ENCODE measurements at places on chromosomes 3 and 15. TPM values are rescaled to one million over a fixed set of nuclear protein-coding genes. Genes with fewer than 3 reads are reported as not detected.

DNA sequence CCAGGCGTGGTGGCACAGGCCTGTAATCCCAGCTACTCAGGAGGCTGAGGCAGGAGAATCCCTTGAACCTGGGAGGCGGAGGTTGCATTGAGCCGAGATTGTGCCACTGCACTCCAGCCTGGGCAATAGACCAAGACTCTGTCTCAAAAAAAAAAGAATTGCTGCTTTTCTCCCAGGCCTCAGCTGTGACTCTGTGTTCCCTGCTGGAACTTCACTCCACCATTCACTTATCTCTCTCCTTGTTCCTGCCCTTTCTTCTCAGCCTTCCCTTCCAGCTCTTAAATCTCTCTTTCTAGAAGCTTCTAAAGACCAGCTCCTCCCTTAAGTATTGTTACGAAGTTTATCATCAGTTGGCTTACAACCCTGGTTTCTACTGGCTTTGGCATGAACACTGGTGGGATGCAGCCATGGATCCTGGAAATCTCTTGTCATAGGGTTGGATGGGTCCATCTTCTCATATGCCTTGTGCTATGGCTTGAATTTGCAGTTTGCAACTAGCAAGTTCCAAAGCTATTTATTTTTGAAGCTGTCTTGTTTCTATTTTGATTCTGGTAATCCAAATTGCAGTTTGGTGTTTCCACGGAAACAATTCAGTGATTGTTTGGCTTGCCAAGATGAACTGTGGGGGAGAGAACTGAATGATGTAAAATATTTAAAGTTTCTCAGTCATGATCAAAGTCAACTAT, 10.5 kb downstream of the C3orf62 start:
- H3K27ac ChIP-seq, result no peak overlapping the region
- no peaks in the 10 kb centered on the region for H3K4me1 ChIP-seq
- peaks cover 6% of the 10 kb centered on the region for H3K36me3 ChIP-seq
- DNase-seq, result no peak
- H3K27me3 ChIP-seq, result no peaks in the 10 kb centered on the region
- H3K4me3 ChIP-seq, result no peak overlapping the region

ACTRT3 gene
- not detected for total RNA-seq

- H3K27ac ChIP-seq, result no peak overlapping the region
- no peaks in the 10 kb centered on the region for H3K4me1 ChIP-seq
- no peaks in the 10 kb centered on the region for H3K27me3 ChIP-seq
- H3K4me3 ChIP-seq, result no peak overlapping the region
- no peak for DNase-seq
- H3K36me3 ChIP-seq, result no peaks in the 10 kb centered on the region
These were observed 231.5 kb downstream of the WDR72 start for GRCh38 chr15:53527996-53528395.

DNA sequence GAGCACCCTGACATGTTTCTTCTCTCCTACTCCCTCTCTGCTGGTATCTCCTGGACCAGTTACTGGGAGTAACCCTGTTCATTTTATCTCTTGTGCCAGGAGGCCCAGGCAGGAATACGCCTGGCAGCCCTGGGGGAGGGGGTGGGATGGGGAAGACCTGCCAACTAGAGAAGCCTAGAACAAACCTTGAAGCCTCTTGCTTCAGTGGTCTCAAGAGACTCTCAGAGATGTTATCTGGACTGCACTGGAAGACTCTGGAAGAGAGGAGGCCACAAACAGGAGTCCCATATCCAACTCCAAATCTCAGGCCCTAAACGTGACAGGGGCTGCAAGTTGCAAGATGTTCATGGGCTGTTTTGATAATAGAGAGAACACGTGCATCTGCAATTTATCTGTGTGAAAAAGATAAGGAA, at the start of gene EPB42:
Gene EPB42, minus strand, starts transcription at position 28 of the 413 bp plus-strand sequence. CDS start 193 bp downstream, outside the sequence.
- H3K27me3 ChIP-seq, result no peaks in the 10 kb centered on the region
- H3K4me3 ChIP-seq, result no peak within 1 kb of the TSS
- no peaks in the 10 kb centered on the region for H3K36me3 ChIP-seq
- no peak for DNase-seq
- no peak within 1 kb of the TSS for H3K27ac ChIP-seq

VGLL3 gene
- total RNA-seq, result not detected

CNTN3 gene
- not detected for total RNA-seq

EXD1 gene
- total RNA-seq, result not detected

HTR3E gene
- total RNA-seq, result not detected

DNA sequence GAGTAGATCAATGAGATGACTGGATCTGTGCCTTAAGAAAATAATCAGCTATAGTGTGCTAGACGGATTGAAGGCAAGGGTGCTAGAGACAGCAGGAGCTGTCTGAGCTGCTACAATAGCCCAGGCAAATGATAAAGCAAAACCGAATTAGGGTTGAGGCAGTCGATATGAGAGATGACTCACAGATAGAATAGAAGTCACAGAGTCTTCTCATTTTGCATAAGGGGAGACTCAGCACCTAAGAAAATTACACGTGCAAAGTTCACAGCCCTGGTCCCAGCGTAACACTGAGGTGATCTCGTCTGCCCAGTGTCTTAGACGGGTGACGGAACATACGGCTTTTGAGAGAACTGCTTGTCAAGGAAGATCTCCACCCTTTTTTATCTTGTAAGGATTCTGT, 11.6 kb downstream of the LPP start:
- no peaks in the 10 kb centered on the region for H3K27me3 ChIP-seq
- no peak for DNase-seq
- no peak overlapping the region for H3K27ac ChIP-seq
- peaks cover 21% of the 10 kb centered on the region for H3K4me1 ChIP-seq
- no peaks in the 10 kb centered on the region for H3K36me3 ChIP-seq

DNA sequence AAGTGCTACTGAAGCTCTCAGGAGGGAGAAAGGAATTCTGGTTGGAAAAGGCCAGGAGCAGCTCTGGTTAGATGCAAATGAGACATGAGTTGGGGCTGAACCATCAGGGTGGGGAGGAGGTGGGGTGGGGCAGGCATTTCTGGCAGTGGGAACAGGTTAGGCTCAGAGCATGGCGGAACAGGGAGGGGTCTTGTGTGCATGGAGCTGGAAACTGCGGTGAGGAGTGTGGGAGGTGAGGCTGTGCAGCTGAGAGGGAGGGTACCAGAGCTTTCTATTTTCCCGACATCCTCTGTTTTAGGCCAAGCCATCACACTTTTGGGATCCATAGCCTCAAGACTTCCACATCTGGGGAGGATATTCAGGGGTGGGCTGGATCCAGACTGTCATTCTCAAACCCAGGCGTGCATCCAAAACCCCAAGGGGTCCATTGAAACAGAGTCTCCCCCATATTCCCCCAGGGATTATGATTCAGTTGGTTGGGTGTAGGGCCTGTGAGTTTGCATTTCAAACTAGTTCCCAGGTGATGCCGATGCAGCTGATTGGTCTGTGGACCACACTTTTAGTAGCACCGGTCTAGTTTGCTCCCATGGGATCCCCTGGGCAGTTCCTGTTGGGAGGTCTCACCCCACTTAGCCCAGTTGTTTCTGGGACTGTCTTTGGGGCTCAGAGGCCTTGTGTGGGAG, 100.9 kb upstream of the TLE3 start:
- H3K4me1 ChIP-seq, result no peaks in the 10 kb centered on the region
- H3K4me3 ChIP-seq, result no peak overlapping the region
- no peak for DNase-seq

DNA sequence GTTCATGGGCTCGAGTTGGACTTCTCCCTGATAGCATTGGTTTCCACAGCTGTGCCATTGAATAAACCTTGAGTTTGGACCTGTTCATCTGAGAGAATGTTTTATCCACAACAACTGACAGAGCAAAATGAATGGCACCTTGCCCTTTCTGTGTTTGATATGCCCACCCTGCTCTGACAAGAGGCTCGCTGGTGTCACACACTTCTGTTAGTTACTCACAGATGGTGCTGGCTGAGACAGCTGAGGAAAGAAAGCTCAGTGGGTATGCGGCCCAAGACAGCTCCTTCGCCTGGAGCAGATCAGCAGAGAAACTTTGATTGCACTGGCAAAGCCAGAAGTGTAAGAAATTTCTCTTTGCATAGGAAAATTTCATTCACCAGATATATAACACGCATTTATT, 2.5 kb upstream of the CAPN3 start:
- no peak overlapping the region for H3K4me3 ChIP-seq
- no peaks in the 10 kb centered on the region for H3K27me3 ChIP-seq
- no peak for DNase-seq
- H3K36me3 ChIP-seq, result no peaks in the 10 kb centered on the region
- H3K4me1 ChIP-seq, result no peaks in the 10 kb centered on the region

OR5K2 gene
- not detected for total RNA-seq

DNA sequence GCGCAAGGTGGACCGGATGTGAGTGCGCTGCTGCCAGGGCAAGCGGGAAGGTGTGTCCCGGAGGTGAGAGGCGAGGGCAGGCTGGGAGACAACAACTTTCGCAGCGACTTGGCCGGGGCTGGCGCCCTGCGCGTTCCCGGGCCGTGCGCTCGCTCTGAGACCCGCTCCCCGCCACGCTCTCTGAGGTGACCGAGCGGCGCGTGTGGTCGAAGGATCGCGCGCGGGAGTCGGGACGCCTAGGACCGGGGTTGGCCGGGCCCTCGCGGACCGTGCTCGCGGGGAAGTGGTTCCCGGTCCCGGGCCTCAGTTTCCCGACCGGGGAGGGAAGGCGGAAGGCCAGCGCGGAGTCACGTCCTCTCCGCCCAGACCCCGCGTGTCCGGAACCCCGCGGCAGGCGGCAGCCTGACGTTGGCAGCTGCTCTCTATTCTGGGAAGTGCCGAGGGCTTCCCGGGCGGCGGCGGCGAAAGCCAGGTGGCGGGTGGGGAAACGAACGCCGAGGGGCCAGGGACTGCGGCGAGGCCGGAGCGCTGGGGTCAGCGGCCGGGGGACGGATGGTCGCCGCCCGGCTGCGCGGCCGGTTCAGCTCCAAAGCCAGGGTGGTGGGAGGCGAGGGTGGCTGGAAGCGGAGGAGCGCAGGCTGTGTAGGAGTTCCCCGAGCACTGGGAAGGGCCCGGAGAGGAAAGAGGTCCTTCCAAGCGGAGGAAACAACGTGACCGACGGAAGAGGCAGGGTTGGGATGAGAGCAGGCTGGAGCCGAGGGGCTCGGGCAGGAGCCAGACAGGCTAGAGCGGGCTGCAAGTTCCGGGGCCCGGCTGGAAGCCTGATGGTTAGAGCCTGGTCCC, 1.0 kb upstream of the IGF2BP2 start:
- peaks cover 8% of the 10 kb centered on the region for H3K27me3 ChIP-seq
- H3K27ac ChIP-seq, result no peak overlapping the region
- no peaks in the 10 kb centered on the region for H3K4me1 ChIP-seq
- H3K36me3 ChIP-seq, result no peaks in the 10 kb centered on the region

GRCh38 chr3:194671511-194671899, 486 bp downstream of the LSG1 start:
- H3K27ac ChIP-seq, result peak overlapping the region; percentile 90
- H3K4me1 ChIP-seq, result peaks cover 19% of the 10 kb centered on the region
- no peaks in the 10 kb centered on the region for H3K27me3 ChIP-seq
- peak; percentile 24 for DNase-seq

NAA80 gene
- total RNA-seq, result 36.1 TPM

MUC4 gene
- not detected for total RNA-seq

DNA sequence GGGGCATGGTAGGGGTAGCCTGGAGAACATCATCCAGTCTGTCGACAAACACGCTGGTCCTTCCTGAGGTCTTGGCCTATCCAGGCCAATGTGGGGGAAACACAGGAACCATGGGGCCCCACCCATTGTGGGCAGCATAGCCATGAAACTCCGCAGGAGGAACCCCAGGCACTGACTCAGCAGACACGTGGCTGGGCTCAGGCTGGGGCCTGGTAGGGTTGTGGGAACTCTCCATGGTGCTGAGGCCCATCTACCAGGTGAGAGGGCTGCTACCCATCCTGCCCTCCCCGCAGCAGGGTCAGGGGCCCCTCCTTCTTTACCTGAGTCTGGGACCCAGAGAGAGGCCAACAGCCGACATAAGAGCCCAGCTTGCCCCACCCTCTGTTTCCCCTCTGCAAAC, 22.6 kb upstream of the CACNA2D2 start:
- peak; percentile 19 for DNase-seq
- H3K4me1 ChIP-seq, result no peaks in the 10 kb centered on the region
- no peaks in the 10 kb centered on the region for H3K27me3 ChIP-seq
- H3K27ac ChIP-seq, result no peak overlapping the region
- H3K36me3 ChIP-seq, result no peaks in the 10 kb centered on the region

WDR93 gene
- 0.27 TPM for total RNA-seq

DNA sequence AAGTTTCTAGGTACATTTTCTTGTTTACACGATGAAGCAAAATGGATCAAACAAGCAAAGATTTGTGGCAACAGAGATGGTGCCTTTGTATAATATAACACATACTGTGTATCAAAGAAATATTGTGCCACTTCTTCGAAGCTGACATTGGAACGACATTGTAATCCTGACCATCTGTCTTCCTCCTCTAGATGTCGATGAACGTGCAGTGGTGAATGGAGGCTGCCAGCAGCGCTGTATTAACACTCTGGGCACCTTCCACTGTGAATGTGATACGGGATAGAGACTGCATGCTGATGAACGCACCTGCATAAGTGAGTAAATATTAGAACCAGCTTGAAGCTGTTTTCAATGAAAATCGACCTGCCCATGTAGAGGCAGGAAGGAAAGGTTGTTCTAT, 613.3 kb upstream of the GOLIM4 start:
- no peaks in the 10 kb centered on the region for H3K27me3 ChIP-seq
- no peaks in the 10 kb centered on the region for H3K4me1 ChIP-seq
- no peak for DNase-seq
- H3K36me3 ChIP-seq, result no peaks in the 10 kb centered on the region

RPP25 gene
- 1.3 TPM for total RNA-seq

CHRM5 gene
- total RNA-seq, result not detected

DNA sequence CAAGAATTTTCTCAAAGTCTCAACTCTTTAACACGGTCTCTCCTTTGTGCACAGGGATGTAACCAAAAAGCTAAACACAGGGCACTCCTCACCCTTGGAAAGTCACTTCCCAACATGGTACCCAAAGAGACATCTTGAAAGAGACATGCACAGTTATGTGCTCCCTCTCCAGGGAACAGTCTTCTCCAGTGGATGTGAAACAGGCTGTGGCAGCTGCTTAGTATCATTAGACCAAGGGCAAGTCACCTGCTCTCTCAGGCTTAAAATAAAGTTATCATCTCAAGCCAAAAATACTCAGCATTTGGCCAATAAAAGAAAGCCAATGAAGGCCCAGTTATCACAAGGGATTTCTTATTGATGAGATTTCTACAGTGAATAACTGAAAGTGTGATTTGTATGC, 128.3 kb downstream of the WDR76 start:
- H3K4me3 ChIP-seq, result no peak overlapping the region
- no peaks in the 10 kb centered on the region for H3K4me1 ChIP-seq
- no peaks in the 10 kb centered on the region for H3K36me3 ChIP-seq
- no peak overlapping the region for H3K27ac ChIP-seq
- H3K27me3 ChIP-seq, result no peaks in the 10 kb centered on the region
- DNase-seq, result no peak

SLCO3A1 gene
- 16.9 TPM for total RNA-seq

DNA sequence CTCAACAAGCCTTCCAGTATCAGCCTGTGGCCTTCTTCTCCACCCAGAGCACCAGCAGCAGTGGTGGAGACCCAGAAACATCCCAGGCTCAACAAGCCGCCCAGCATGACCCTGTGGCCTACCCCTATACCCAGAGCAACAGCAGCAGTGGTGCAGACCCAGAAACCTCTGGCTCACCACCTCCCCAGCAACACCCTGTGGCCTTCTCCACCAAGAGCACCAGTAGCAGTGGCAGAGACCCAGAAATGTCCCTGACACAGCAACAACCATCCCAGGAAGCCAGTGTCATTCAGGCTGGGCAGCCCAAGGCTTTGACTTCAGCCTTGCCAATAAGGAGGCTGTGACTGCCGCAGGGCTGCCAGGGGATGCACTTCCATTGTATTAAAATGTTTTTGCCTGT, 16.3 kb upstream of the EMC3 start:
- H3K4me1 ChIP-seq, result no peaks in the 10 kb centered on the region
- no peak for DNase-seq
- H3K36me3 ChIP-seq, result no peaks in the 10 kb centered on the region
- H3K4me3 ChIP-seq, result no peak overlapping the region
- H3K27ac ChIP-seq, result no peak overlapping the region

GRCh38 chr3:157442729-157443128, 6.1 kb downstream of the PTX3 start:
- H3K27me3 ChIP-seq, result no peaks in the 10 kb centered on the region
- no peaks in the 10 kb centered on the region for H3K4me1 ChIP-seq
- DNase-seq, result no peak
- no peaks in the 10 kb centered on the region for H3K36me3 ChIP-seq

Measured in naive thymus-derived CD4-positive, alpha-beta T cell (primary cell).